HEK293T (cell line): ENCODE measurements at places on chromosomes 4 and X.

DNA sequence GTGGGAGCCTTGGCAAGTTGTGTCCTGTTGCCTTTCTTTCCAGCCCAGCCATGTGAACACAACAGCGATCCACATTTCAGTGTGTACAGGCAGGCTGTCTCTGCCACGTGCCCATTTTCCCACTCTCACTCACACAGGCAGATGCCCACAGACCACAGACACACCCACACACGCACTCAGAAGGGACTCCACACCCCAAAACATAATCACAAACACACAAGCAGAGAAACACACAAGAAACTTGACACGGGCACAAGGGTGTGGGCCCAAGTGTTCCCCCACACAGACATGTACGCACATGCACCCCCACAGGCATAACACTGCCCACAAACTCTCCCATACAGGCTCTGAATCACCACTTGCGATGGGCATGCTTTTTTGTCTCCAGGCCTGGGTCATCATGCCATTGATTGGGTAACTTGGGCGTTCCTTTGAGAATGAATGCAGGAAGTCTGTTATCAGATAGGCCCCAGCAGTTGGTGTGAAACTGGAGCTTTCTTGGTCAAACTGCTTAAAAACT is 84.3 kb downstream of the NBDY start:
- DNase-seq, result no peak

DNA sequence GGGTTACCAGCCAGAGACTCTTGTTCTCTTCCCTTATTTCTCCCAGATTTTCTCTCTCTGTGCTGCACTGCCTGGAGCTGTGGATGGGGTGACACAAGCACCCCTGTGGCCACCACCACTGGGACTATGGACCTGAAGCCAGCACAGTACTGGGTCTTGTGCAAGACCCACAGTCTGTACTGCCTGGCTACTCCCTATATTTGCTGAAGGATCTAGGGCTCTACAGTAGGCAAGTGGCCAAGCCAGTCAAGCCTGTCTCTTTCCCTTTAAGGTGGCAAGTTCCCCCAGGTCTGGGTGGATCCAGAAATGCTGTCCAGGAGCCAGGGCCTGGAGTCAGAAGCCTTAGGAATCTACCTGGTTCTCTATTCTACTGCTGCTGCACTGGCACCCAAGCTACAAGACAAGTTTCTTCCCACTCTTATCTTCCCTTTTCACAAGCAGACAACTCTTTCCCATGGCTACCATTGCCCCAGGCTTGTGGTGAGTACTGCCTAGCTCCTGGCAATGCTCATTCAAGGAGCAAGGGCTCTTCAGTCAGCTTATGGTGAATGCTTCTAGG is 28.4 kb upstream of the CT47A1 start:
- DNase-seq, result no peak

DNA sequence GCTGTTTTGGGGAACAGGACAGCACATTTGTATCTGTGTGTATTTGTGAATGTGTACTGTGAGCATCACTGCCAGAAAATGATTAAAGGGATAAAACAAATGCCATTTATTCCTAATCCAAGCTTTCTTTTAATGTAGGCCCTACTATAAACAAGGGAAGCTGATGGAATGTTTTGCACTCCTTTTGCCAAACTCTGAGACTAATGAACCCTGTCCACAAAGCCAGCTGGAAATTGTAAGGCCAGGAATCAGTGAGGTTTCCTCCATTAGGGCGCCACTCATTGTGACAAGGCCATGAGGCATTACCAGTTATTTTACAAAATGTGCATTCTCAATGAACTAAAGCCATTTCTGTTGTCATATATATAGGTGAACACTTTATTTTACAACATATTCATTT is 163.0 kb upstream of the NAP1L5 start:
- no peak for DNase-seq

DNA sequence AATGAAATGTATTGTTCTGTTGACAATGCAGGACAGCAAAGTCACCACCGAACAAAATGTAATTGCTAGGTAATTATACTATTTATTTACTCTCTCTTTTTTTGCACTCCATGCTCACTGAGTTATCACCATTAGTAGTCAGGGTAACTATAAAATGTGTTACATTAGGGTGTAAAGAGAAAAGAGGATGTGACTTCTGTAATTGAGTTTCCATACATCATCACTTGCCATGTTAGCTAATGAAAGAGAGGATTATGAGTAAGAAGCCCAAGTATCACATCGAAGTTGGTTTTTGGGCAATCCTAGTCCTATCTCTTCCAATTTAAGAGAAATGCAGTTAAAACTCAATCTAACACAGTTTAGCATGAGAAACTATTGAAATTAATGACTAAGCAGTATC is 7.6 kb downstream of the ZXDA start:
- DNase-seq, result no peak

DNA sequence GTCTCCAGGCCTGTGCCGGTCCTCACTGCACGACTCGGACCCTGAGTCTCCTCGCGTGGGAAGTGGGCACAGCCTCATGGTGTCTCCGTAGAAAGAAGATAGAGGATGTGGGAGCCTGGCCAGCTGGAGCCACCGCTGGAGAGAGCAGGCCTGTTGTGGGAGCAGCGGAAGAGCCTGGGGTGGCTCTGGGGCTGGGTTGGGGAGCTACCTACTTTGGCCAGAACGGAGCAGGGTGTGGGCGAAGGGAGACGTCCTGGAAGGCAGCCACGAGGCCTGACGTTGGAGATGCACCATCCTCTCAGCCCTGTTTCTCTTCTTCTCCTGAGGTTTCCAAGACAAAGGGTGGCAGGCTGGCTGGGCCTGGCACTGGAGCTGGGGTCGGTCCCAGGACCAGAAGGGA is 93.8 kb downstream of the SORCS2 start:
- no peak for DNase-seq

DNA sequence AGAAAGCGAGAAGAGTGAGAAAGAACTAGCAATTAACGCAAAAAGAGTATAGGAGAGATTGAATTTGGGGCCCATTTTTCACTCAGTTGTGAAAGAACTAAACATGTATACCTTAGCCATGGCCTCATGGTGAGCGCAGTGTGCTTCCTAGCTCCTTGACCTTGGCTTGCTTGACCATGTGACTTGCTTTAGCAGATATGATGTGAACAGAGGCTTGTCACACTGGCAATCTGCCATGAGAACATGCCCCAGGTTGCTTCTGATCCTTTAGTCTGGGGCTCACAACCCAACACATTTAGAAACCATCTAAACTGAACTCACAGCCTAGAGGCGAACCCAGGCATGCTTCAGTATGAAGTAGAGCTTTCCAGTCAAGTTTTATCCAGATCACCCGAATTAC is 260.1 kb upstream of the FTHL17 start:
- no peak for DNase-seq
